T-helper 9 cell (primary cell): ENCODE measurements at places on chromosomes 5 and 9.

GRCh38 chr5:801472-801871 lies 16.9 kb upstream of the ZDHHC11B start:
- no peak for DNase-seq

GRCh38 chr5:14240359-14240758 lies 97.2 kb downstream of the TRIO start:
- DNase-seq: no peak

GRCh38 chr9:114572199-114572598 lies 15.4 kb upstream of the ATP6V1G1 start:
- no peak for DNase-seq

GRCh38 chr5:140553657-140554056 lies 3.6 kb downstream of the SRA1 start:
- no peak for DNase-seq

- no peak for DNase-seq
These were observed 3.4 kb downstream of the BRD9 start for GRCh38 chr5:889075-889710.

GRCh38 chr5:163917747-163918146 lies 412.3 kb downstream of the MAT2B start:
- DNase-seq: no peak

DNA sequence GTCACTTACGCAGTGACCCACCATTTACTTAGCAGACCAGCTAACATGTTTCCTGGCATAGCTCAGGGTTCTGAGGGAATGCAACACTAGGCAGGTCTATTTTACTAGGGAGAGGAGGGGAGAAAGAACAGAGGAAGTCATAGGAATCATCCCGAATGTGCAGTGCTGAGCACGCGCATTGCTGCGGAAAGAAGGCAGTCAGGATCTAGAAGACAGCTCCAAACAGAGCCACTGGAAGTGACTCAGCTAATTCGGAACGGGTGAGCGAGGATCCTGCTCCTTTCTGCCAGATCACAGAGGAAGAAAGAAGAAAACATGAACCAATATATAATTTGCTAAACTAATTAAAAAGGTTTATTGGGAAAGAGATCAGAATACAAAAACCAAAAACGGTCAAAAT lies 339.8 kb downstream of the EFNA5 start:
- no peak for DNase-seq

- DNase-seq: no peak
These were observed 164.4 kb downstream of the ZSWIM6 start for GRCh38 chr5:61496446-61496845.

- no peak for DNase-seq
These were observed 136.2 kb downstream of the PJA2 start for GRCh38 chr5:109273594-109273993.

DNA sequence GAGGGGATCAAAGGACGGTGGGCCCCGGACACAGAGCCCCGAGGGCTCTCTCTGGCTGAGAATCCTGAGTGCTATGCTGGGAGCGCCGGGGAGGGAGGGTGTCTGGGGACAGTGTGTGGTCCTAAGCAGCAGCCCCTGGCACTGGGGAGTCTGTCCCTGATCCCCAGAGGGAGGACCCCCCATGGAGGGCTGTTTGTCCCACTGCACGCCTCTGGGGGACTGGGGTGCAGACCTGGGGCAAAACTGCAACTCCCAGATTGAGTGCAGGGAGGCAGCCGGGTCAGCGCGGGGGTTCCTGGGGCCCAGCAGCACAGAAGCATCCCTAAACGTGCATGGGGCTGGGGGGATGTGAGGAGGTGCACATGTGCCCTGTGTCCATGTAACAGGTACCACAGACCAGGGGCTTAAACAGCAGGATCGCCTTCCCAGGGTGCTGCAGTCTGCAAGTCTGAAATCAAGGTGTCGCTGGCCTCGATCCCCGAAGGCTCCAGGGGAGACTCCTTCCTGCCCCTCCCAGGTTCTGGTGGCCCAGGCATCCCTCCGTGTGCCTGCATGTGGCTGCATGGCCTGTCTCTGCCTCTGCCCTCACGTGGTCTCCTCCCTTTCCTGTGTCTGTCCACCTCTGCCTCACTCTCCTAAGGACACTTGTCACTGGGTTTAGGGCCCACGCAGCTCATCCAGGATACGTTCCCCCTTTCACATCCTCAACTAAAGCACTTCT lies 35.9 kb upstream of the IRX4 start:
- DNase-seq: no peak

DNA sequence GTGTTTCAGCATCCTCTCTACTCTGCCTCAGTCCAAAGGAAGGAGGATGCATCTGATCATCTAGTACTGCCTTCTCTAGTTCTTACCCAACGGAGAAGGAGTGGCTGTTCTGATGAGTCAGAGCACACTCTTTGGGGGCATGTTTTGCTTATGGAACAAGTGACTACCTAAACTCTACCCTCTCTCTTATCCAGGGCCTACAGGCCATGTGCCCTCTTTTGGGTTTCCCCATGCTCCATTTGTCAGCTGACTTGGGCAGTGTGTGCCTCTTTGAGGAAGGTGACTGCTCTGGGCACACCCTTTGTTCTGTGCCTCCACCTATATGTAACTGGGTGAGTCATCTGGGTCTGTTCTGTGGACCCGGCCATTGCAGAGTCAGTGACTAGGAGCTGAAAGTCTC lies 89.6 kb upstream of the BNC2 start:
- DNase-seq: no peak

GRCh38 chr5:179346401-179346800 lies 1.1 kb upstream of the ADAMTS2 start:
- no peak for DNase-seq

- no peak for DNase-seq
These were observed 43.1 kb upstream of the IFNE start for GRCh38 chr9:21525174-21525573.

DNA sequence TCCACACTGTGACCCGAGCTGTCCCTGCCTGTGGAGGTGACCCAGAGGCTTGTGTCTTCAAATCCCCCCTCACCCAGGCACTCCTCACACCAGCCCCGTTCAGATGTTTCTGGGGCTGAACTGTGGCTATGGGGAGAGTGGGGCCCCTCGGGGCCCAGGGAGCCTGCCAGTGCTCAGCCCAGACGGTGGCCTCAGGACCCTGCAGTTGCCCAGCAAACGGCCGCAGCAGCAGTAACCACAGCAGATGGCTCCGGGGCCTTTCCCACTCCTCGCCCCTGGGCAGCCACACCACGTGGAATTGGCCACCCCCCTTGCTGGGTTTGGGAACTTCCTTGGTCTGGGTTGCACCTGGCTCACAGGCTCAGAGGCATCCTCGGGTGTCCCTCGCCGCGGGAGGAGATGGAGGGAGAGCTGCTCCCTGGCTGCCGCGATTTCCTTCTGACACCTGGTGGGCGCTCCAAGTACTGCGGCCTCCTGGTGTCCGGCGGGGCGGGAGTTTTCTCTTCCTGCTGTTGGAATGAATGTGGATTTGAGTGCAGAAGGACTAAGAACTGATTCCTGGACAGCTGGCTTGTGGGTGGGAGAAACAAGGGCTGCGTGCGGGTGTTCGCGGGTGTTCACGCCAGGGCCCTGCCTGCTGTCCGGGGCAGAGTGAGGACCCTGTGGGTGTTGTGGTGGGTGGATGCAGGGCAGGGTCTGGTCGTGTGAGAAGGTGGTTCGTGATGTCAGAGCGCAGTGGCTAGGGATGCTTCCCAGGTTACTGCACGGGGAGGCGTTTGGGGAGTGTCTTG lies 97.5 kb downstream of the COL5A1 start:
- DNase-seq: peak; percentile 26

DNA sequence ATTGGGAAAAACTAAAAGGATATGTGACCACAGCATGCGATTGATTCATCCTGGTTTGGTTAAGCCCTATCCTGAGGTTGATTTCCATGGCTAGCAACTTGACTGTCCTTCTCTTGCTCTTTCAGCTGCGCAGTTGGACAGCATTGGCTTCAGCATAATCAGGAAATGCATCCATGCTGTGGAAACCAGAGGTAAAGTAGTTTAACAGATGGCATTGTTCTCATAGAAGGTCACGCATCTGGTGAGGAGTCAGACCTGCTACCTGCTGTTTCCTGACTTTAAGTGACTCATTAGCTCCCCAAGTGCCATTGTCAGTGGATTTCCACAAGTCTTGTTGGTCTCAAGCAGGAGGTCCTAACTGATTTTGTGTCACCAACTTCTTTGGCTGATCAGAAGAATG lies 266.9 kb downstream of the ARHGAP26 start:
- DNase-seq: no peak

- DNase-seq: no peak
These were observed 28.5 kb downstream of the GLRA1 start for GRCh38 chr5:151896031-151896691.

DNA sequence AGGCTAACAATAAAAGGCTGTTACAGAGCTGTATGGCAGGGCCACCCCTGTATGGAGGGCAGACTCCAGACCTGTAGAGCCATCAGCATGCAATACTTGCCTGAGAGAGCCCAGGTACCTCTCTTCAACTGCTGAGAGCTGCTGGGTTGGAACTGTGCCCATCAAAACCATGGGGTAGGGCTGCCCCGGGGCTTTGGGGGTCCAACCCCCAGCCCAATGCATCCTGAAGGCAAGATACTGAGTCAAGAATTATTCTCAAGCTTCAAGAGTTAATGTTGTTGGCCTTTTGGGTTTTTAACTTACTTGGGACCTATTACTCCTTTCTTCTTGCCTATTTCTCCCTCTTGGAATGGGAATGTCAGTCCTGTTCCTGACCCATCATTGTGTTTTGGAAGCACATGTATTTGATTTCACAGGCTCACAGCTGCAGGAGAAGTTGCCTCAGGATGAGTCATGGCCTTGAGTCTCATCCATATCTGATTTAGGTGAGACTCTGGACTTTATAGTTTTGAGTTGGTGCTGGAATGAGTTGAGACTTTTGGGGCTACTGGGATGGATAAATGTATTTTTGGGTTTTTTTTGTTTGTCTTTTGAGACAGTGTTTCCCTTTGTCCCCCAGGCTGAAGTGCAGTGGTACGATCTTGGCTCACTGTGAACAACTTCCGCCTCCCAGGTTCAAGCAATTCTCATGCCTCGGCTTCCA lies 21.0 kb upstream of the CDK7 start:
- DNase-seq: no peak

DNA sequence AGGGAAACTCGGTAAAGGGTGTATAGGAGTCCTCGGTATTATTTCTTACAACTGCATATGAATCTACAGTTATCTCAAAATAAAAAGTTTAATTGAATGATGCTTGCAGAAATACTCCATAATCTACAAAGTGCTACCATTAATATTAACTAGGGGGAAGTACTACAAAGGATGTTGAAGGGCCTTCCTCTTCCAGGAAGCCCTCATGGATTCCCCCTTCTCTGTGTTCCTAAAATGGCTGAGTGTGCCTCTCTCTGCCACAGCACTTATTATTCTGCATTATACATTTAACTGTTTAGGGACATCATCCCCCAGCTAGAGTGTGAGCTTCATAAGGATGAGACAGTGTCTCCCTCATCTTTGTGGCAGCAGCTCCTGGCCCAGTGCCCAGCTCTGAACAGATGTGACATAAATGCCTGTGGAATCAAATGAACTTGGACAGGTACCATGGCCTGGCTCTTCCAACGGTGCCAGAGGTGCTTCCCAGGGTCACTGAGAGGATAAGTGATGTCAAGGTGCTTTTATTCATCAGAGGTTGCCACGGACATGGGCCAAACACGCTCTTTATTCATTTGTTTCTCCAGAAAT lies 99.5 kb downstream of the PAX5 start:
- no peak for DNase-seq

- DNase-seq: no peak
These were observed 914 bp upstream of the CD72 start for GRCh38 chr9:35618854-35619799.

DNA sequence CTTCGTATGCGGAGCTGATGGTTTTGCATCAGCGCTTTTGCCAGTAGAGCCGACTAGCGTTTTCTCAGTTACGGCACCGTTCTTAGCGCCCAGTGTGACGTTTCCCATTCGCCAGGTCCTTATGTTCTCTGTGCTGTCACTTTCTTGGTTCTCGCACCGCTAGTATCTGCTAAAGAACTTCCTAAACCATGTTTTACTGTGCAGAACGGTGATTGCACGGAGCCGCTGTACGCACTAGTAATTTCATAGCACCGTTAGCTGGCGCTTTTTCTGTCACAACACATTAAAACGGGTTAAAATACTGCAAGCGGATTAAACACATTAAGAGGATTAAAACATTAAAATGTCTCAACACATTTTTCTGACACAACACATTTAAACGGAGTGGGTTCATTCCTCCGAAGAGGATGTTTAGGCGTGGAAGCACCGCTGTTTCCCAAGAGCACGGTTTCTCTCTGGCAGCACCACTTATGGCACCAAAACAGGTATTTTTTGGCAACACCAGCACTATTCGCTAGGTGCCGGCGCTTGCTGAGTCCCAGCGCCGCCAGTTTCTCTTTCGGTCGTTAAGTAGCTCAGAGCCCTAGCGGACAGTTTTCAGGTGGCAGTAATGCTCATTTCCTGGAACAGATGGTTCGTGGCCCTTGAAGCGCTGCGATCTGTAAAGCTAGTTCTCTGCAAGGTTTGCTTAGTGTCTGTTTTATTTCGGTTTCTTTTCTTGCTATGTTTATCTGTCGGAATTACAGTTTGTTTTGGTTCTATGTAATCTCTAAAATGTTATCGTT lies 20.3 kb downstream of the ANXA2R start:
- DNase-seq: peak; percentile 69

DNA sequence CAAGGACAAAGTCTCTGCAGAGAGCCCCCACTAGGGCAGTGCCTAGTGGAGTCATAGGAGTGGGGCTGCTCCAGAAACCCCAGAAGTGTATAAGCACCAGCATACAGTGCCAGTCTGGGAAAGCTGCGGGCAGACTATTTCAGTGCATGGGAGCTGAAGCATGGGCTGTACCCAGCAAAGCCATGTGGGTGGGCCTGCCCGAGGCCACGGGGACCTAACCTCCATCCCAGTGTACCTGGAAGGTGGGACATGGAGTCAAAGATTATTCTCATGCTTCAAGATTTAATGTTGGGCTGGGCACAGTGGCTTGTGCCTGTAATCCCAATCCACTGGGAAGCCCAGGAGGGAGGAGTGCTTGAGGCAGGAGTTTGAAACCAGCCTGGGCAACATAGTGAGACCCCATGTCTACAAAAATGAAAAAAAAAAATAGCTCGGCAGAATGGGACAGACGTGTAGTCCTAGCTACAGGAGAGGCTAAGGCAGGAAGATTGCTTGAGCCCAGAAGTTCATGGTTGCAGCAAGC lies 36.7 kb downstream of the PTPDC1 start:
- DNase-seq: no peak

DNA sequence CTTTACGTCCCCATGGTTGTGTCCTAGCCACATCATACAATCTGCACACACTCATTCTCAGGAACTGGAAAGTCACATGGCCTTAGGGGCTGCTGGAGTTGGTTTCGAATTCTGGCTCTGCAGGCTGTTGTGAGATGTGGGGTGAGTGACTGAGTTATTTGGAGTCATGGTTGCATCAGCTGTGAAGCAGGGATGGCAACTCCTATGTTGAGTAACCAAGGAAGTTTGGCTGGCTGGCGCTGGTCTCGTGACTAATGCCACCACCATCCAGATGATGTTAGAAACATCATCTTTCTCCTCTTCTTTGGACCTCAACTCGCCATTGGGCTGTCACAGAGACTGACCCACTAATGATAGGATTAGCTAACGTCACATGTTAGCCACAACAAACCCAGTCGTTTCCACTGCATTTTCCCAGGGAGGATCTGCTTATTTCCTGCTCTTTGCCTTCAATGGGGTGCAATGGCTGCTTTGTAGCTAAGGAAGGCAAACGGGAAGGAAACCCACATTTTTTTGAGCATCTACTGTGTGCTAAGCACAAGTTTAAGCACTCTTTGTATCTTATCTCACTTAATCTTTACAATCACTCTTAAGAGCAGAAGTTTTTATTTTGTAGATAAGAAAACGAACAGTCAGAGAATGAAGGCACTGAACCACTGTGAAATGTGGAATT lies 78.1 kb upstream of the UBTD2 start:
- no peak for DNase-seq

- no peak for DNase-seq
These were observed 27.0 kb downstream of the SKP1 start for GRCh38 chr5:134149571-134150303.

- peak; percentile 77 for DNase-seq
These were observed at the start of gene AKNA for GRCh38 chr9:114387680-114388356. Gene AKNA (minus strand): TSS chr9:114387982. CDS start chr9:114381333, 6,649 bp downstream.
